Stimulated activated CD8-positive, alpha-beta memory T cell treated with anti-CD3 and anti-CD28 coated beads, Interleukin-2, amount 100 ng/mL, for 1 hour (primary cell): ENCODE measurements at places on chromosomes 11 and 22.

- DNase-seq = no peak
Measured at GRCh38 chr11:130215531-130216220, 56.1 kb downstream of the ST14 start.

DNA sequence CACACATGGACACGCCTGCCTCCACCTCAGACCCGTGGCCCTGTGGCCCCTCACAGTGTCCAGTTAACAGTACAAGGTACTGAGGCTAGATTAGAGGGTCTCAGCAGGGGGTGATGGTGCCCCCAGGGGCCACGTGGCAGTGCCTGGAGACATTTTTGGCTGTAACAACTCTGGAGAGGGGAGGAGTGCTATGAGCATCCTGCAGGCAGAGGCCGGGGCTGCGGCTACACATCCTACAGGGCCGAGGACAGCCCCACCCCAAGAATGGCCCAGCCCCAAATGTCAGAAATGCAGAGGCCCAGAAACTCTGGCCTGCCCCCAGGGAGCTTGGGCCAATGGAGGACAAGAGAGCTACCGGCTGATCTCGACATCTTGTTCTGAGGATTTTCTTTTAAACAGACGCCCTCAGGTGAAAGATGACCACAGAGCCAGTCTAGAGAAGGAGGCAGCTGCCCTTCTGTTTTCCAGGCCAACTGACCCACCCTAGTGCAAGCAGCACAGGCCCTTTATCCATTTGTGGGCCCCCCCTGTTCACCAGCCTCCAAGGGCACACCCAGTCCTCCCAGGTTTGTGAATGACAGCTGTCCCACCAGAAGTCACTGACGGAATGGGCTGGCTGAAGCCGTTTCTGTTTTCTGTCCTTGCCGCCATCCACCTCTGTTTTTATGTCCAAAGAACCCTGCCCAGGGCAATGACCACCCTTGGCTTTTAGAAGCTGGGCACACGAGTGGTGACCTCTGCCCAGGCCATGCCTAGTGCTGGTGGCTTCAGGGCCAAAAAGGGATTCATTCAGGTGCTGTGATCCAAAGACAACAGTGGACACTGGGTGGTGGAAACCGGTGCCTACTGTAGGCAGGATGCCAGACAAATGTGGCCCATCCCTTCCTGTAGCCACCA, 85.2 kb upstream of the LINC01488 start:
- DNase-seq = no peak

- no peak for DNase-seq
Measured at GRCh38 chr11:117042689-117043088, 55.5 kb downstream of the SIK3 start.

- no peak for DNase-seq
Measured at GRCh38 chr11:115267871-115268270, 236.3 kb downstream of the CADM1 start.

DNA sequence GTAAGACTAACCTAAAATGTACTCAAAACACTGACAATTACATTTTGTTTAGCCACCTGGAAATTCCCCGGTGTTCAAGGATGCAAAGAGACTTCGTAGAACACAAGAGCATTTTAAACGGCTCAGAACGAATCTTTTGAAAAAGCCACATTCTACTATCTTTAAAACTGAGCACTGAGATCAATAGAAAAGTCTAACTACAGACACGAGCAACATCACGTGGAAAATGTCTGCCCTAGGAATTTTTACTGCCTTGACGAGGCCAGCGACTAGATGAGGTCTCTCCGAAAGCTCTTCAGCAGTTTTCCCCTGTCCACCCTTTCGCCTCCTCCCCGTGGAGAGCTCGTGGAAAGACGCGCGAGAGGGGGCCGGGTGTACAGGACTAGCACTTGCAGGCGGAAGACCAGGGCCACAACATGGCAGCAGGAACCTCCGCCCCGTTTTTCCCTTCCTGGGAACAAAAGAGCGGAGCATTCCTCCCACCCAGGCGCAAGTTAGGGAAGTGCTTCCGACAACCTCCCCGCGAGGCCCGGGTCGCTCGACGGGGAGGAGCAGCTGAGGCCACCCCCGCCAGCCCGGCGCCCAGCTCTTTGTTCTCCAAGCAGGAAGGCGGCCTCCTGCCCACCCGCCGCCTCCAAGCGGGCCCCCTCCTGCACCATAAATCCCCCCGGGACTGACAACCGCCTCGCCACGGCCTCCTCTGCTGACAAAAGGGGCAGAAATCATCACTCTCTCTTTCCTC, 1.1 kb downstream of the EIF4G2 start:
- peak; percentile 20 for DNase-seq

DNA sequence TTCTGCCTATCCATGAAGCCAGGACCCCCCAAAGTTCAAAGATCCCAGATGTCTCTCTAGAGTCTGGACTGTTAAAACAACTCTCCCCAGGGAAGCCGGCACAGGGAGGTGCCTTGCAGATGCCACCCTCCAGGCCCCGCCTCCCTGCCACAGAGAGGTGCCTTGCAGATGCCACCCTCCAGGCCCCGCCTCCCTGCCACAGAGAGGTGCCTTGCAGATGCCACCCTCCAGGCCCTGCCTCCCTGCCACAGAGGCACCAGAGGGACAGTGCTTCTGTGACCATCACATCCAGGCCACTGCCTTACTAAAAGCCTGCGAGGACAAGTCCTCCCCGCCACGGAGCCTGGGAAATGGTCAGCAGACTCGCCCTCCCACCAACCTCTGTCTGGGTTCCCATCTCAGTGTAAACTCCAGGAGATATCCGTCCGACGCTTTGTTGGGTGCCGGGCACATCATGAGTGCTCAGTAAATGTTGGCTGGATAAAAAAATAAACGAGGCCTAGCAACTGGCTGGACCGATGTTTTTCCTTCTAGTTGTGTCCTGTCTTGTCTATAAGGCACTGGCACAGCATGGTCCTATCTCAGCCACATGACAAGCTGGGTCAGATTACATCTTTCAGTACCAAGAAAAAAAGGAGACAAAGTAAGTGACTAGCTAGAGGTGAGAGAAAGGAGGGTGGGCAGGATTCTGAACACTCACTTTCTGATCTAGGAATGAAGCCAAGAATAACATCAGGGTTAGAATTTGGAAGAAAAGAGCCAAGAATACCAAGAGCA, 91.2 kb upstream of the CSNK2A3 start:
- DNase-seq = no peak

DNA sequence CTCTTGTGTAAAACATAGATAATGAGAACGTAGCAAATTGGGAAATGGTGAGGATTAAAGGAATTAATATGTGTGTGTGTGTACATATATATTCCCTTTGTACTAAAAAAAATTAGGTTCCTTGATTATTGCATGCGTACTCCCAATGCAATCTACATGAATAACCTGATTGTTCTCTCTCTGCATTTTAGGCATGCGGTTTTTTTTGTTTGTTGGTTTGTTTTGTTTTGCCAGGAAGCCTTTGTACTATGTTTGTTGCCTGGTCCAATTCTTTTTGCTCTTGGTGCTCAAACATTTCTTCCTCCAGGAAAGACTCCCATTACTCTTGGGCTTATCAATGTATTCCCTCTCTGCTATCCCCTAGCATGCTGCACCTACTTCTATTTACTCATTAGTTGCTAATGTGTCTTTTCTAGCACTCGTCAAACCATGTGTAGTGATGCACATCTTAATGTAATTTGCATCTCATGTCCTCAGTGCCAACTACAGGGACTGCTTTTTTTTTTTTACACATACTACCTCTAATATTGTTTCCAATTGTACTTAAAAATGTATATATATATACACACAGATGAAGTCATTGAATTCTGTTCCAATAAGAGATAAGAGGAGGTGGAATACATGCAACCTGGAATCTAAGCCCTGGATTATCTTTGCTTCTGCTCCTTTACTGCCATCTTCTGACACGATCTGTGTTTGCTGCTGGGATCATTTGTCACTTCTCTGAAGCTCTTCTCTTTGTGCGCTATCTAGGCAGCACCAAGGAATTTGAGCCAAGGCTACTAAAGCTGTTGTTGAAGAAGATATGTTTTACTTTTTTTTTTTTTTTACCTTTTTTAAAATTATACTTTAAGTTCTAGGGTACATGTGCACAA, 197.2 kb upstream of the ANO3 start:
- DNase-seq = no peak

DNA sequence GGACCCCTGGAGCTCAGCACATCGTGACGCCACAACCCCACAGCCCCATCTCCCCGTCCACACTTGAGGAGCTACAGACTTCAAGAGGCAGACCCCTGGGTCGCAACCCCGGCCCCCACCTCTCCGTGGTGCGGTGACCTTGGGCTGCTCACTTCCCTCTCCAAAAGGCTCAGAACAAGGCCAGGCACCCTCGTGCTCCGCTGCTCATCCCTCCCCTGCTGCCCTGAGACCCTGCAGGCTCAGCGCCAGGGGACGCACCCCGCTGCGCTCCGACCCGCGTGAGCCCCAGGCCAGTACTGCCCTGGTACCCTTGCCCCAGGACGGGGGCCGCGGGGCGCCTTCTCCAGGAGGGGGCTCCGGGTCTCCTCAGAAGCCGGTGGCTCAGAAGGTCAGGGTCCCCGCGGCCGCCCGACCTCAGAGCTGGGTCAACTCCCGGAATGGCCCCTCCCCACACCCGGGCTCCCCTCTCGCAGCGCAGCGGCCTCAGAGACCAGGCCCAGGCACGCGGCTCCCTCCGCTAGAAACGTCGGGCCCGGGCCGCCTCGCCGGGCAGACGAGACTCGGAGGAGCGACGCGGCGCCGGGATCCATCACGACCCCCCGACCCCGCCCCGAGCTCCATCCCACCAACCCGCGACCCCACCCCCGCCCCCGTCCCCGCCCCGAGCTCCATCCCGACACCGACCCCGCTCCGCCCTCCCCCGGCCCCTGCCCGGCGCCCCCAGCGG, 563 bp downstream of the GATD1 start:
- no peak for DNase-seq

DNA sequence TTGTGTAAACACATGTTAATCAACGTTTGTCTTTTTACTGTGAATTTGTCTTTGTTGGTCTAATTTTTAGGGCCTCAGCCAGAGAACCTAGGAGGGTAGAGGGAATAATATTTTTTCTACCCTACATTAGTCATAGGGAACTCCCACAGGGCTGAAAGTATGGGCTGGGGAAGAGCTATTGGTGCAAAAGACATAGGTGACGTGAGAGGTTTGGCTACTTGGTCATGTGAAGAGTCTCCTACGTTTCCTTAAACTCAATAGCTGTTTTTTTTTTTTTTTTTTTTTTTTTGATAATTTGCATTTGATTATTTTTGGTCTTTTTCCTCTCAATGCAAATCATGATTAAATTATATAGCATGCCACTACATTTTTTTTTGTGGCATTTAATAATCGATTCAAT, 15.9 kb upstream of the MMP7 start:
- no peak for DNase-seq

- DNase-seq = no peak
Measured at GRCh38 chr11:76156971-76157427, 49.3 kb downstream of the WNT11 start.

DNA sequence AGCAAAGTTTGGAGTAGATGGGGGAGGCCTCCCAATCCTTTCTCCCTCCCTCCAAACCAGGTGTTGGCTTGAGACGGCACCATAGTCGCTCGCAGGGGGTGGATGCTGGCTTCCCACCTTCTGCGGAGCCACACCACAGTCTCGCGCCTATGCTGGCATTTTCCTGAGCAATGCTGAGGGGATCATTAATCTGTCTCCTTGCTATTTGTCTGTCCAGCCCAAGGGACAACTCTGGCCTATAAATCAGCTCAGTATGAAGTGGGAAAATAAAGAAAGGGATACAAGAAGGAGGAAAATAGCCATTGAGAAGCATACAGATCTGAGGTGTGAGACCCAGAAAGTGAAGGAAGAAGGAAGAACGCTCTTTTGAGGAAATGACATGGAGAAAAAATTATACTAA, 53.5 kb upstream of the CADM1 start:
- DNase-seq = no peak

DNA sequence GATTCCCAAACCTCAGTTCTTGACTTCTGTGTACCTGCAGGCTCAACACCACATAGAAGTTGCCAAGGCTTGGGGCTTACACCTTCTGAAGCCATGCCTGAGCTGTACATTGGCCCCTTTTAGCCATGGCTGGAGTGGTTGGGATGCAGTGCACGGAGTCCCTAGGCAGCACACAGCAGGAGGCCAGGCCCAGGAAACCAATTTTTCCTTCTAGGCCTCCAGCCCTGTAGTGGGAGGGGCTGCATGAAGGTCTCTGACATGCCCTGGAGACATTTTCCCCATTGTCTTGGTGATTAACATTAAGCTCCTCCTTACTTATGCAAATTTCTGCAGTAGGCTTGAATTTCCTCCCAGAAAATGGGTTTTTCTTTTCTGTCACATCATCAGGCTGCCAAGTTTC, 94.6 kb downstream of the DEPDC5 start:
- DNase-seq = no peak

GRCh38 chr11:94678236-94678635, 89.9 kb upstream of the AMOTL1 start:
- DNase-seq = no peak

DNA sequence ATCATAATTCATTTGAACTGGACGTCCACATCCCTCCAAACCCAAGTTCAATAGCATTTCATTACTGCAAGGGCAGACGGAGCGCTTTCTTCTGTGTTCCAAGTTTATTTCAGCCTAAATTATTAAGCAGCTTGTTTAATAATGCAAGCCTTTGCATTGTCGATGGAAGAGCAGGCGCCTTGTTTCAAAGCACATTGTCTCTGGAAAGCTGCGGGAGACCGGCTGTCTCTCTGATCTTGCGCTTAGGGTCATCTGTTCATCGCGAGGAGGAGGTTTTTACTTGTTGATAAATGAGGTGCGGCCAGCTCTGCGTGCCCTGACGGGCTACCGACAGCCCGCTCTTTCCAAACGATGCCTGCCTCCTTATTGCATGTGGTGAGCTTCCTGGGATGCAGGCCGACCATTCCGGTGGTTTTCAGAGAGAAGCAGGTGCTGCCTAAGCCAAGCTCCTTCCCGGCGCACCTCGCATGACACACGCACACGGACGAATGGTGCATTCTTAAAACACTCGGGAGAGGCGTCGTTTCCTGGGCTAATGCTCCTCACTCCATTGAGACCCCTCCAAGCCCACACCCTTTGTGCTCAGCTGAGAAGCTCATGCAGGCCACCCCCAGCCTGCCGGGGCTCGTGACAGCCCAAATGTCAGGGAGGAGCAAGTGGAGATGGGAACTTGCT, 456.9 kb downstream of the BRD1 start:
- DNase-seq = no peak

- DNase-seq = no peak
Measured at GRCh38 chr22:32185821-32186220, 19.1 kb downstream of the RFPL2 start.

DNA sequence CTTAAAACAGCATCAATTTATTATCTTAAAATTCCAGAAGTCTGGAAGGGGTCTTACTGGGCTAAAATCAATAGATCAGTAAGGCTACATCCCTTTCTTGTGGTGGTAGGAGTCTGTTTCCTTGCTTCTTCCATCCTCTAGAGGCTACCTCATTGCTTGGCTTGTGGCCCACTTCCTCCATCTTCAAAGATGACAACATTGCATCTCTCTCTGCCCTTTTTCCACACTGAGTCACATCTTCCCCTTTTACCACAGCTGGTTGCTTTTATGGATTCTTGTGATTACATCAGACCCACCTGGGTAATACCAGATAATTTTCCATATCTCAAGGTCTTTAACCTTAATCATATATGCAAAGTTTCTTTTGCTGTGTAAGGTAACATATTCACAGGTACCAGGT, 60.9 kb downstream of the GRIA4 start:
- DNase-seq = no peak

- DNase-seq = no peak
Measured at GRCh38 chr11:66479394-66480116, 679 bp upstream of the DPP3 start.
